T-cell (primary cell): ENCODE measurements at places on chromosomes 4 and X. TPM values are rescaled to one million over a fixed set of nuclear protein-coding genes. Genes with fewer than 3 reads are reported as not detected.

DNA sequence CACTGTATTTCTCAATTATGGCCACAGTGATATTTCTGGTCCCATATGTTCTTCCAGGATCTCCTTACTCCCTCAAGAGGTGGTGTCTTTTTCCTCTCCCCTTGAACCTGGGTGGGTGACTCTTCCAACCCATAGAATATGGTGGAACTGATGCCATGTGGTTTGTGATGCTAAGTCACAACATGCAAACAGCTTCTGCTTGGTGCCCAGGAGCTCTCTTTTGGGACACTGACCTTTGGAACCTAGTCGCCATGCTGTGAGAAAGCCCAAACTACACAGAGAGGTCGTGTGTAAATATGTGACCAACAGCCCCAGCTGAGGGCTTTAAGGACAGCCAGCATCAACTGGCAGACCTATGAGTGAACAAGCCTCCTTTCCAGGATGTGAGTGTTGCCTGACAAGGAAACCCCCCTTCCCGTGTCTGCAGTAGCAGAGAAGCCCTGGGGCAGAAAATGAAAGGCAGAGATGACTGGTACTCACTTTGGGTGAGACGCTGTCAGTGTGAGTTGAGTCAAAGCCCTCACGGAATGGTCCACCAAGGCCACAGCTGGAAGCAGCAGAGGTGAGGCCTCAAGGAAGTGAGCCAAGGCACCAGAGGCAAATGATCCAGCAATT, 223.4 kb downstream of the BCOR start:
- no peak overlapping the region for H3K27ac ChIP-seq
- H3K36me3 ChIP-seq = no peaks in the 10 kb centered on the region
- no peaks in the 10 kb centered on the region for H3K27me3 ChIP-seq
- no peak for DNase-seq
- no peak overlapping the region for H3K4me3 ChIP-seq
- no peaks in the 10 kb centered on the region for H3K4me1 ChIP-seq

DNA sequence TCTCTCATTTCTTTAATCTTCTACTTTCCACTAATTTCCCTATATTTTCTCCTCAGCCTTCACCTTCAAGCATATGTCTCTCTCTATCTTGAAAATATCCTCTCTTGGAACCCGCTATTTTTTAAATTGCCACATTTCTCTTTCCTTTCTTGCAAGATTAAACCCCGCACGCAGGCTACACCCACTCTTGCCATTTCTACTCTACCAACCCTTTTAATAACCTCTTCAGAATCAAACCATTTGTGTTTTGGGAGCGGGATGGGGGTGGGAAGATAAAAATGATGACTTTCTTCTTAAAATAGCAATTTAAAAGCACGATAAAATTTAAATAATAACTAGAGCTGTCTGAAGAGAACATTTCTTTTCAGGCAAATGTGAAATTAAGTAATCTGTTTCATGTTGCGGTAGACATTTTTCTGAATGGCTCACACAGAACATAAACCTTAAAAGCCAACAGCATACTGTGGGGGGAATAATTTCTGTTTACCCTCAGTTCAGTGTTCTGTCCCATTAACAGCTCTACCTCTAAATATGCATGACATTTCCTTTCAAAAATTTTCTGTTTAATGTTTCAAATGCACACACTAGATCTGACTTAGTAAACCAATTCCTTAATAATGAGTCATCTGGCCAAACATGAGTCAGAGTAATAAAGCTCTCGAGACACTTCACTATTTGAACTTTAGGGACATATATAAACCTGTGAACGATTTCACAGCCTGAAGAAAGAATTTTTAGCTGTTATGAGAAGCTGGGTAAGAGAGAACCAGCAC, 20.5 kb downstream of the ARSJ start:
- no peaks in the 10 kb centered on the region for H3K4me1 ChIP-seq
- H3K4me3 ChIP-seq = no peak overlapping the region
- H3K27ac ChIP-seq = no peak overlapping the region
- no peaks in the 10 kb centered on the region for H3K36me3 ChIP-seq
- no peak for DNase-seq

DNA sequence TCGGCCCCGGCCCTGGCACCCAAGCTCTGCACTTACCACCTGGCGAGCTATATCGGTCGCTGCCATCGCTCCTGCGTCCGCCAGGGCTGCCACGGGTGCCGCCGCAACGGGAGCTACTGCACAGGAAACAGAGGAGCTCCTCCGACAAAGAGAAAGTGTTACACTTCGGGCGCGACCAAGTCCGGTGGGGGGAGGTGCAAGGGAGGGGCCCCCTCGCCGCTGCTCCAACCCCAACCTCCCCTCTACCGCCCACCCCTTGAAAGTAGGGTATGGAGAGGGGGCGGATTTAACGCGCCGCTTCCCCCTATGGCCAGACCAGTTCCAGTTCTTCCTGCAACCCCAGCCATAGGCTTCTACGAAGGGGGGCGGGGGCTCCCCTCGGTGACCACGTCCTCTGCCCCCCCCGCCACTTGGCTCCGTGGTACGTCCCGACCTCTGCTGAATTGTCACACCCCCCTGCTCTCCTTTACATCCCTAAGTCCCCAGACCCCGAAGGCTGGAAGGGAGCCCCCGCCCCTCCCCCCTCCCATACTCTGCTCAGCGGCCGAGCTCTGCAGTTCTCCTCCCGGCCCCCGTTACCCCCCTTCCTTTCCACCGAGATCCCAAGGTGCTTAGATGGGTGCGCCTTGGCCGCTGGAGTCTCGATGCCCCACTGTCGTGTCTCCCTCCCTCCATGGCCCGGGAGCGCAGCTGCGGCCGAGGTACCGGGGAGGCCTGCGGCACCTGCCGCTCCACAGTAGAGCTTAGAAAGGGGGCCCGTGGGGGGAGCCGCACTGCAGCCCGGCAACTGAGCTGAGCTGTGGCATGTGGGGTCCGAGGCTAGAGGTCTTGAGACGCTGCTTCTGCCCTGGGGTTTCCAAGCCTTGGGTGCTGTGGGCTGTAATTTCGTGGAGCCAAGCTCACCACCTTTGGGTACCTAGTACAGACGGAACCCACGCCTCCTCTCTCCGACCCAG, at the start of gene SEPTIN6:
Gene SEPTIN6, minus strand, starts transcription at position 129 of the 956 bp plus-strand sequence. Its CDS starts 63 bp downstream, at position 66.
- H3K36me3 ChIP-seq = no peaks in the 10 kb centered on the region
- peaks cover 30% of the 10 kb centered on the region for H3K4me1 ChIP-seq
- no peaks in the 10 kb centered on the region for H3K27me3 ChIP-seq
- peak; percentile 84 for DNase-seq
- H3K27ac ChIP-seq = peak within 1 kb of the TSS; percentile 68

The ADRA2C gene
- total RNA-seq = not detected

- no peaks in the 10 kb centered on the region for H3K36me3 ChIP-seq
- H3K27me3 ChIP-seq = no peaks in the 10 kb centered on the region
- no peak overlapping the region for H3K27ac ChIP-seq
- no peak for DNase-seq
- no peak overlapping the region for H3K4me3 ChIP-seq
Measured at GRCh38 chr4:41287005-41287404, 30.3 kb downstream of the UCHL1 start.

GRCh38 chrX:79572566-79572965, 205.4 kb upstream of the ITM2A start:
- H3K36me3 ChIP-seq = no peaks in the 10 kb centered on the region
- no peak overlapping the region for H3K4me3 ChIP-seq
- peaks cover 8% of the 10 kb centered on the region for H3K27me3 ChIP-seq

GRCh38 chr4:142021761-142022160, 385.4 kb downstream of the IL15 start:
- H3K4me3 ChIP-seq = no peak overlapping the region
- no peaks in the 10 kb centered on the region for H3K4me1 ChIP-seq
- no peak overlapping the region for H3K27ac ChIP-seq
- DNase-seq = no peak
- H3K36me3 ChIP-seq = no peaks in the 10 kb centered on the region

DNA sequence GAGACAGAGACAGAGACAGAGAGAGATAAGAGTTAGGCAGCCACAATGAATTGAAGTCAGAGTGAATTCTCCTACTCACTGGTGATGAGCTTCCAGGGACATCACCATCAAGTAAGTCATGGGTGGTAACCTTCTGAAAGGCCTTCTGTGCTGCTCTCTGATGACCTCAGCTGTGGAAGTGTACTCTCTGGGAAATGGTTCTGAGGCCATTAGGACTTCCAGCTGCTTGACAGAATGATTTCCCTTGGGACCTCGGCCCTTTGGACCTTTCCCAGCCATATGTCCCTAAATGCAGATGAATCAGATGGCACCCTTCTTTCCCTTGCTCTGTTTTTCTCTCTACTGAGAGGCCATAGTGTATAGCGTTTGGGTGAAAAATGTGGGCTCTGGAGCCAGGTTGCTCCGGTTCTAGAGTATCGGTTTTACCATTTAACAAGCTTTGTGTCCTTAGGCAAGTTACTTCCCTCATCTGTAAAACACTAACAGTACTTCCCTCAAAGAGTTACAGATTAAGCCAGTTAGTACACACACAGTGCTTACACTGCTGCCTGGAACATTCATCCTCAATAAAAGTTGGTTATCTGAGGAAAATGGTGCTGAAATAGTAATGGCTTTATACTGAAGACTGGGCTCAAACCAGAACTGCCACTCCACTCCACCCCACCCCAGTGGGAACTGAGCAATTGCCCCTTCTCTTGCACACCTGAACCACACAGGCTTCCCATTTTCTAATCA, 7.6 kb downstream of the SEPTIN11 start:
- DNase-seq = no peak
- peaks cover 2% of the 10 kb centered on the region for H3K4me1 ChIP-seq
- no peak overlapping the region for H3K27ac ChIP-seq
- no peaks in the 10 kb centered on the region for H3K36me3 ChIP-seq
- no peak overlapping the region for H3K4me3 ChIP-seq

GRCh38 chrX:73581002-73581628, 18.1 kb downstream of the CHIC1 start:
- no peaks in the 10 kb centered on the region for H3K4me1 ChIP-seq
- no peak overlapping the region for H3K4me3 ChIP-seq
- DNase-seq = no peak
- H3K27me3 ChIP-seq = no peaks in the 10 kb centered on the region
- peaks cover 6% of the 10 kb centered on the region for H3K36me3 ChIP-seq

DNA sequence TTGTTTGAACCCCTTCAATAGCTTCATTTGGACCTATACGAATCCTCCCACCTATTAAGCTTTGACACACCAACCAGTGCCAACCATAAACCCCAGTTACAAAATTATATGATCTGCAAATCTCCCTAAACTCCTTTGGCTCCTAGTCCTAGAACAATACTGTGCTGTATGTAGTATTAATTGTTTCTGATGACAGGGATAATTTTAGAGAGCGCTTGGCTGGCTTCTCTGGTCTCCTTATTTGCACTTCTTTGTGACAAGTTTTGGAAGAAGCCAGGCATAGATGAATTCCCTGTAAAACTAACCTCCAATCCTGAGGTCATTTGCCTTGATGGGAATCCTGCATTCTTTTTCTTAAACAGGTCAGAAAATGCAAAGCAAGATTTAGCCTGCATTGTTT, 433.0 kb downstream of the PPARGC1A start:
- no peak overlapping the region for H3K4me3 ChIP-seq
- no peak overlapping the region for H3K27ac ChIP-seq
- H3K36me3 ChIP-seq = no peaks in the 10 kb centered on the region
- DNase-seq = no peak

DNA sequence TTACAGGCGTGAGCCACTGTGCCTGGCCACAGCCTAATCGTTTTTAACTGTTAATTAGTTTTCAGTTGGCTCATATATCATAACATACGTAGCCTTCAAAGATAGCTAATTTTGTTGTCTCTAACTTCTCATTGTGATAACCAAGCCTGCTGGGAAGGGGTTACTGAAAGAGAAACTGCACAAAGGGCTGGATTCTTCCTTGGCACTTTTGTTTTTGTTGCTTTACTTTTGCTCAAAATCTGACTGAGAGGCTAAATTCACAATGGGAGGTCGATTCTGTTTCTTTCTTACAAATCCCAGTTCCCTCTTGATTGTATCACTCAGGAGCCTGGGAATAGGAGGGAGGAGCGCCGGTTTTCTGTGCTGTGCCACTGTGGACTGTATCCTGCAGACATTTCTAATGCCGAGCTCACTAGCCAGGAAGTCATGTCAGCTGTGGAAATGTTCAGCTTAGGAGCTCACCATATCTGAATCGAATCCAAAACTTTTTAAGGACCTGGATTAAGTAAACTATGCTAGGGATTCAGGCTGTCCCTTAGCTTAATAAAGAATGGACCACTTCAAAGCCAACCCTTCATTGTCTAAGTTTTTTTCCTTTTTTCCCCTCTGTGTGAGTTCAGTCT, 120.5 kb upstream of the FAT1 start:
- H3K4me3 ChIP-seq = no peak overlapping the region
- H3K27ac ChIP-seq = no peak overlapping the region
- H3K36me3 ChIP-seq = no peaks in the 10 kb centered on the region
- no peak for DNase-seq
- no peaks in the 10 kb centered on the region for H3K27me3 ChIP-seq

The CC2D2A gene
- 0.53 TPM for total RNA-seq

DNA sequence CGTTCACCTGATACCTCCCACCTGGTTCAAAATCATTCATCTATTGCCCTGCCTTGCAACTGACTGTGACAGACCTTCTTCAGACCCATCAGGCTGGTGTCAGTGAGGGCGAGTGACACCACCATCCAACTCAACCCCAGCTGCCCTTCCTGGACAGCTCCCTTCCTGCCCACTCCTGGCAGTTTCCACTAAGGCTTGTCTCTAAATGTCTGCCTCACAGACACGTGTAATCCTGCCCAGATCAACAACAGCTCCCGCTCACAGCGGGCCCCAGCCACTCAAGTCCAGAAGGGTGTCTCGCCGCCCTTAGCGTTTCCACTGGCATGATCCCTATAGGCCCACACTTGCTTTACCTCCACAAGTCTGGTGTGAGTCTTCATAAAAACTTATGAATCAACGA, 28.9 kb downstream of the ACSL1 start:
- DNase-seq = no peak
- H3K4me3 ChIP-seq = no peak overlapping the region
- no peak overlapping the region for H3K27ac ChIP-seq
- H3K27me3 ChIP-seq = no peaks in the 10 kb centered on the region

GRCh38 chr4:146975527-146975926, 29.9 kb upstream of the TTC29 start:
- H3K4me3 ChIP-seq = no peak overlapping the region
- H3K27ac ChIP-seq = no peak overlapping the region
- no peaks in the 10 kb centered on the region for H3K36me3 ChIP-seq

DNA sequence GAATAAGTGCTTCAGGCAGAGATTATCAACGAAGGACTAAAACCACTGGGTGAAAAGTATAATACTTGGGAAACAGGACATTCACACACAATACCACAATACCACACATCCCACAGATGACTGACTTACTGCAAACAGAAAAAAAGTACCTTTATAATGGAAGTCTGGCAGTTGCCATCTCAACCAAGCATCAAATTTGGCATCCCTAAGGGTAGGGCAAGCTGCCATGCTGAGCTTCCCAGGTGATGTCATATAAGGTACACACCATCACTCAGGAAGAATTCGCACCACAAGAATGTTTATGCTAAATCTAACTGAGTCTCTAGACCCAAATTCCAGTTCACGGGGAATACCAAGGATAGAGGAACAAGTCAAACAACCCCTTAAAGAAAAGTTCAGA, 9.1 kb downstream of the QDPR start:
- H3K36me3 ChIP-seq = peaks cover 5% of the 10 kb centered on the region
- DNase-seq = no peak
- no peaks in the 10 kb centered on the region for H3K27me3 ChIP-seq
- H3K4me3 ChIP-seq = no peak overlapping the region

GRCh38 chr4:20544645-20545044, 155.6 kb upstream of the PACRGL start:
- DNase-seq = no peak
- no peaks in the 10 kb centered on the region for H3K27me3 ChIP-seq
- H3K36me3 ChIP-seq = no peaks in the 10 kb centered on the region
- H3K4me3 ChIP-seq = no peak overlapping the region
